ENCODE measurements at places on chromosomes 2 and 18. TPM values are rescaled to one million over a fixed set of nuclear protein-coding genes. Genes with fewer than 3 reads are reported as not detected.

Gene UGT1A3
- not detected for total RNA-seq

Gene ALPP
- not detected for total RNA-seq

Gene CXCR2
- total RNA-seq, result 1.9 TPM

DNA sequence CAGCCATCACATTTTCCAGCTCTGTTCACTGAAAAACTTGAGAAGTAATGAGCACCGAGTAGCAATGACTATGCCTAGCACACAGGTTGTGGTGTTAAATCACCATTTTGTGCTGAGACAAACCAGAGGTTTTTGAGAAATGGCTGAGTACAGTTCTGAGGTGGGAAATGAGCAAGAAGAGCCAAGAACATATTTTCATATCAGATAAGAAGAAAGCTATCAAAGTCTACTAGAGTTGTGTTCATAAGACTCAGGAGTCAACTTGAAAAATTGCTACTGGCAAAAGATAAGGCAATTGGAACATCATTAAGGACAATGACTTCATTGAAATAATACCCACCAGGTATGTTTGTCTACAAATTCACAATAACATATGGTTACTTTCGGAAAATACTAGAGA lies 108.1 kb downstream of the RIT2 start:
- no peak for DNase-seq

- no peak for DNase-seq
Observed at GRCh38 chr2:28958689-28959088, 22.4 kb upstream of the TOGARAM2 start.

Measured in omental fat pad (tissue), 4 donors.